ENCODE measurements at places on chromosomes 16 and 17.

DNA sequence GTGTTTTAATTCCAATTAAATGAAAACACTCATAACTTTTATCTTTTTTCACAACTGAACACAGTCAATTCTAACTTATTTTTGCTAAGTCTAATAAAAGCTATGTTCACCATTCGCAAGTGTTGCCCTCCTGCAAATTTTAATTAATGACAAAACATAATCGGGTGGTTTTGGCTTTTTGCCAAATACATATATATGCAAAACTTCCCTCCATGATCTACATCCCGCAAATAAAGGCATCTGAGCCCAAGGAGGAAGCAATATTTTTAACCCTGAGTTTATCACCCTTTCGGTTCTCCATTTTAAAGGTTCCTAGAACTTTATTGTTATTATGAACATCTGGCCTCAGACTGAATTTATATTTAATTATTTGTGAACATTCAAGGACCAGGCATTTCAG lies 507.9 kb downstream of the CDH13 start:
- no peak for DNase-seq

DNA sequence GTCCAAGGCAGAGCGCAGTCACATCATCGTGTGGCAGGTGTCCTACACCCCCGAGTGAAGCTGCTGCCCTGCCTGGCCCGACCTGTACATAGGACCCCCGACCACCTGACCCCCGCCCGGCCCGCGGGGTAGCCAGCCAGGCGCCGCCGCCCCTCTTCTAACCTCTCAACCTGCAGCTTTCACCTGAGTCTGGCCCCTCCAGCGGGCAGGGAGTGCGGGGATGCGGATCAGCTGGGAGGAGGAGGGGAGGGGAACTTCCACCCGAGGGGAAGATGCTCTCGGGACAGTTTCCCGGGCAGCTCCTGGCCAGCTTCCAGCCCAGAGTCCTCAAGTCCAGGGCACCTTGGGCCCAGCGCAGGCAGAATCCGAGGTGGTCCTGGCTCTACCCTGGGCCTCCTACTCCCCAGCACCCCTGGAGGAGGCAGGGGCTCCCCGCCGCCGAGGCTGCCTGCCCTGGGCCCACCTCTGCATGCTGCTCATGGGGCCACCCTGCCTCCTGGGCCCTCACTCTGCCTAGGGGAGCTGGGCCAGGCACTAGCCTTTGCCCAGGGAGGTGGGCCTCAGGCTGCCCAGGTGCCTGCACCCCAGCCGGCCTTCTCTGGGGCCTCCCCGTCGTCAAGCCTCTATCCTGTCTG lies 2.5 kb downstream of the NME3 start:
- DNase-seq = no peak

GRCh38 chr17:72634621-72635020 lies 457.9 kb downstream of the SLC39A11 start:
- no peak for DNase-seq

DNA sequence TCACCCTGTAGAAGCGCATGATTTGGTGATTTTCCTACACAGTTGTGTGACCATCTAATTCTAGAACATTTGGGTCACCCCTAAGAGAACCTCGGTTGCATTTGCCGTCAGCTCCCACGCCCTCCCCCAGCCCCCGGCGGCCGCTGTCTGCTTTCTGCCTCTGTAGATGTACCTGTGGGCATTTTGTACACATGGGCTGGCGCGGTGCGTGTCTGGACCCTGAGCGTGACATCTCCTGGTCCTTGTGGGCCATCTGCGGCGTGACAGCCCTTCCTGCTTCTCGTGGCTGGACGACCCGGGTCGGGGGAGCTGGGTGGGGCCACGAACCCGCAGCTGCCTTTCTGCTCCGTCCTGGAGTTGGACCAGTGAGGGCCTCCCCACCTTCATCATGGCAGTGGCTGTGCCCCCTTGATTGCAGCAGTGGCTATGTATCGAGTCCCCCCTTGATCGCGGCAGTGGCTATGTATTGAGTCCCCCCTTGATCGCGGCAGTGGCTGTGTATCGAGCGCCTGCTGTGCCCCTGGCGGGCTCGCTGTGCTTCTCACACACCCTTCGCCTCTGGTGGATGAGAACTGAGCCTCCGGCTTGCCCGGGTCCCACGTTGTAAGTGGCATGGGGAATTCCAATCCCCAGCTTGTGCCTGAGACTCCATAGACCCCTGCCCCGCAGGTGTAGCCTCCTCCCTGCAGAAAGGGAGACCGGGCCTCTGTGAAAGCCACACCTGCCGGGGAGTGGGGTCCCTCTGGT lies 24.1 kb downstream of the GSE1 start:
- DNase-seq = no peak

- no peak for DNase-seq
Observed at GRCh38 chr16:11295672-11296071, 14.5 kb upstream of the PRM1 start.

DNA sequence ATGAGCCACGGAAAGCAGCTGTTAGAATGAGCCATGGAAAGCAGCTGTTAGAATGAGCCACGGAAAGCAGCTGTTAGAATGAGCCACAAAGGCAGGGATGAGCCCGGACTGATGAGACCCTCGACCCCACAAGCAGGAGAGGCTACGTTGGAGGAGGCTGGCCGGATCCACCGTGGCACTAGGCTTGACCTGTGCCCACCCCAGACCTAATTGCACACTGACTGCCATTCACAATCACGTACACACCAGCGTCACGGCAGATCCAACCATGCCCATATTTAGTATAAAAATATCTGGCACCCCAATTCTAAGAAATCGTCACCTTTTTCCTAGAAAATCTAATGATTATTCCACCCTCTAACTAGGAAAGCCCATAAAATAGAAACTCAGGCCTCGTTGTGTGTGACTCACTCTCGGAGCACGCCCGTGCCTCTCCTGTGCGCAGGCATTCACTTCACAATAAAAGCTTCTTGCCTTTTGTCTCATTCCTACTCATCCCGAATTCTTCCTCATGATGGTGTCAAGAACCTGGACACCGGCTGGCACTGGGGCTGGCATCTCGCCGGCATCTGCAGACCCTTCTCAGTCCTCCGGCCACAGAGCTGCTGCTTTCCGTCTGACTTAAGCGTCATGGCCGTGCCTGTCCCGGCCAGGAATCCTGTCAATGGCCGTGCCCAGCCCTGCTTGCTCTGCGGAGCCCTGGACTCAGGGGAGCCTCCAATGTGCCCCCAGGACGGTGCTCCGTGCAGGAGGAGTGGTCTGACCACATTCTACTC lies 5.5 kb upstream of the SECTM1 start:
- no peak for DNase-seq

DNA sequence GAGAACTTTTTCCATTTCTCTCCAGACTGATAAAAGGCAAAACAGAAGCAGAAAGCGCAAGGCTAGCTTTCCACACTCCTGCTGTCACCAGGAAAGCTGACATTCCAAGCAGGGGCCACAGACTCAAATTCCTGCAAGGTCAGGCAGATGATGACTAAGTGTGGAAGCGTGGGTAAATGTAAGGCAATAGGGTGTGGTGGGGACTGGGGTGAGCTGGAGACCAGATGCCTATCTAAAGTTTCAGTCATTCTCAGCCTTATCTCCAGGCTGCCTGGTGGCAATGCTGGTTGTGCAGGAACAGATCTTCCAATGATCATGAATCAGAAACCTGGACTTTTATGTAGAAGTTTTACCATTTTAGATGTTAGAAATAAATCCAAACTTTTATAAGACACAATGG lies 224.1 kb downstream of the GSG1L start:
- DNase-seq = no peak

DNA sequence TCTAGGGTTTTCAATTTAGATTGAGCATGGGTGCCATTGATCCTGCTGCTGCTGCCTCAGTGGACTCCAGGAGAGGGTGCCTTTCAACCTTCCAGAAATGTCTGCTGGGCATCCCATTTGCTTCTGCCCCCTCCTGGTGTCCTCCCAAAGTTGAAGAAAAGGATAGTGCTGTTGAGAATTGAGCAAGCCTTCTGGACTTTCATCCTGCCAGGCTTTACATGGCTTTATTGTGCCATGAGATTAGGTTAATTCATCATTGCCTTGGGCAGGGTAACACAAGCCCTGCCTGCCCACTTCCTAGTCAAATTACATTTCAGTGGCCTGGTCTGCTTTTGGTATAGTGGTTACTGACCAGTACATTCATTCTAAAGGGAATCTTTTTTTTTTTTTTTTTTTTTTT lies 17.9 kb upstream of the TANGO6 start:
- DNase-seq = no peak

DNA sequence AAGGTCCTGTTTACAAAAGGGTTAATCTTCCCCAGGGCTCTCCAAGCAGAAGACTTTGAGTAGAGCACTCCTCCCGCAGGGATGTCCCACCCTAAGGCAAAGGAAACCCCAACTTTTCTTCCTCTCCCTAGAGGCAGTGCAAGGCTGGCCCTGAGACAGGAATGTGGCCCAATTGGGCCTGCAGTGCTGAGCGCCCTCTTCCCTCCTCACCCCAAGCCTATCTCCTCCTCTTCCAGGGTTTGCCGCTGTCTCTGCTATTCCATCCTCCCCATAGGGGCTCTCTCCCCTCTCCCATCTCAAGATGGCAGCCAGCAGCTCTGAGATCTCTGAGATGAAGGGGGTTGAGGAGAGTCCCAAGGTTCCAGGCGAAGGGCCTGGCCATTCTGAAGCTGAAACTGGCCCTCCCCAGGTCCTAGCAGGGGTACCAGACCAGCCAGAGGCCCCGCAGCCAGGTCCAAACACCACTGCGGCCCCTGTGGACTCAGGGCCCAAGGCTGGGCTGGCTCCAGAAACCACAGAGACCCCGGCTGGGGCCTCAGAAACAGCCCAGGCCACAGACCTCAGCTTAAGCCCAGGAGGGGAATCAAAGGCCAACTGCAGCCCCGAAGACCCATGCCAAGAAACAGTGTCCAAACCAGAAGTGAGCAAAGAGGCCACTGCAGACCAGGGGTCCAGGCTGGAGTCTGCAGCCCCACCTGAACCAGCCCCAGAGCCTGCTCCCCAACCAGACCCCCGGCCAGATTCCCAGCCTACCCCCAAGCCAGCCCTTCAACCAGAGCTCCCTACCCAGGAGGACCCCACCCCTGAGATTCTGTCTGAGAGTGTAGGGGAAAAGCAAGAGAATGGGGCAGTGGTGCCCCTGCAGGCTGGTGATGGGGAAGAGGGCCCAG lies 1.0 kb downstream of the PRRT2 start:
- DNase-seq = no peak

DNA sequence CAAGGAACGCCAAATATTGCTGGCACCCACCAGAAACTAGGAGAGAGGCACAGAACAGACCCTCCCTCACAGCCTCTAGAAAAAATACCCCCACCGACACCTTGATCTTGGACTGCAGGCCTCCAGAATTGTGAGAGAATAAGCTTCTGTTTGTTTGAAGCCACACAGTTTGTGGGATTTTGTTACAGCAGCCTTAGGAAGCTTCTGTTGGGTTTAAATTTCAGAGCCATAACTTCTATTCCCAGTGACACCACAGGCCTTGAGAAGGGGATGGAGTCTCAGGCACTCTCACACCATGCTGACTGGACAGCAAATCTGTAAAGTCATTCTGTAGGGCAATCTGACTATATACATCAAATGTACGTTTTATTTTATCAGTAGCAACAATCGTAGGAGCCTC lies 38.6 kb downstream of the RNF112 start:
- no peak for DNase-seq

- no peak for DNase-seq
Observed at GRCh38 chr17:48502901-48503300, 27.9 kb downstream of the HOXB1 start.

GRCh38 chr16:53094013-53094630 lies 39.3 kb downstream of the CHD9 start:
- DNase-seq = peak; percentile 23

GRCh38 chr16:87854907-87855683 lies 14.2 kb downstream of the SLC7A5 start:
- DNase-seq = no peak

- DNase-seq = no peak
Observed at GRCh38 chr17:10648956-10649355, 8.2 kb downstream of the MYH3 start.

DNA sequence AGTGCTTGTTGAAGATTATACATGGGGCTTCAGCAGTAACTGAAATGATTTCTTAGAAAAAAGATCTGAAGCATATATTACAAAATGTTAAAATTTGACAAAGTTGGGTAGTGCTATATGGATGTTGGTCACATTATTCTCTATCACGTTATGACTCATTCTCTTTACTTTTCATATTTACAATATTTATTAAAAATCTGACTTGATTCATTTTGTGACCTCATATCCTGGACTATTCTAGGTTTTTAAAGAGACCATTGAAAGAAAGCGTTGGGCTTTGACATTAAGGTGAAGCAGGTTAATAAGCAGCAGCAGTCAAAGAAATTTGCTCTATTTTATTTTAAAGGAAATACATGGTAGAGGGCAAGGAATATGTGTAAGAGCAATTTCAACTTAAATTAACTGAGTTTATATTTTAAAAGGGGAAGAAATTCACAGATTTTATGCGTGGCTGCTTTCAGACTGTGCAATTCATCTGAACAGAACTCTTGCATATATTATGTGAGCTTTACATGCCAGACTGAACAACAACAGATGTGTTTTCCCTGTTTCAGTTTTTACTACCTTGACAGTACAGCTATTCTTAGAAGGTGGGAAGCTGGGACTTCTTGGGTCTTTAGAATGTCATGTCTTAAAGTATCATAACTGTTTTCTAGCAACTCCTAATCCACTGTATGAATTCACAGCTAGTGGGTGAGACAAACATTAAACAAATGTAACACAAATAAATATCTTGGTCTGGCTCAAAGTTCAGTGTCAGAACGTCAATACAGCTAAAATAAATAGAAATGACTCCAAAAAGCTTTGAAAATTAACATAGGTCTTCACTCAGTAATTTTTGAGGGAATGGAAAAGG lies 10.4 kb upstream of the FAM20A start:
- DNase-seq = no peak

DNA sequence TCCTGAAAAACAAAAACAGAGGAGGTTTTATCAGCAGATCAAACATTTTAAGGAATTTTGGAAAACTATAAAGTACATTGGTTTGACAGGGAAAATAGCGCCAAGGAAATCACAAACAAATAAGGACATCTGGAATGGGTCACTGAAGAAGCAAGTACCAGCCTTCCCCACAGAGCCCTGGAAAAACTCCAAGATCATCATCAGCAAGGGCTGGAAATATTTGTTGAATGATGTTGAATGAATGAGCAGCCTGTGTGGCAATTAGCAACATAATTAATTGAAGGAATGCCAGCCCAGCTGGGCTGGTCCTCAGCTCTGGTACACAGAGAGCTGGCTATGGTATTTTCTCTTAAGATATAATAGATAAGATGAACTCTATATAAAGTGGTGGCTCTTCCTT lies 290.4 kb downstream of the HS3ST3A1 start:
- no peak for DNase-seq

Measured in CD4-positive, alpha-beta T cell treated with Interleukin-4 for 1 hour (primary cell).